Left ventricle myocardium superior (tissue), 1 donor: ENCODE measurements at places on chromosomes 6 and 20. TPM values are rescaled to one million over a fixed set of nuclear protein-coding genes. Genes with fewer than 3 reads are reported as not detected.

DNA sequence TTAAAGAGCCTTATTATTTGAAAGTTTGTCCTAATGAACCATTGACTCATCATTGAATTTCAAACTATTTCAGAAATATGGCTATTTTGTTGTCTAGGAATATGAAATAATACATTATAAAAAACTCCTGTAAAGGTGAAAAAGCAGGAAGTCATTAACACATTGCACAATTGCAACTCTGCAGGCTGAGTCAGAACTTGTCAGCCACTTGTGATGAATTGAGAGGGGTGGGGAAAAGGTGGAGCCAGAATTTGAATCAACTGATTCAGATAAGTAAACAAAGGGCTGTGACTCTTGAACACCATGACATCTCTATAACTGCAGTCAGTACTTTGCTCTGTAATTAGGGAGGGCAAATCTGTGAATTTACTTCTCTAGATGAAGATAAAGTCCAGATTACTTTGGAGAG is 6.0 kb downstream of the C6orf141 start:
- no peak for DNase-seq

NFKBIL1 gene
- 12.7 TPM for total RNA-seq

DNA sequence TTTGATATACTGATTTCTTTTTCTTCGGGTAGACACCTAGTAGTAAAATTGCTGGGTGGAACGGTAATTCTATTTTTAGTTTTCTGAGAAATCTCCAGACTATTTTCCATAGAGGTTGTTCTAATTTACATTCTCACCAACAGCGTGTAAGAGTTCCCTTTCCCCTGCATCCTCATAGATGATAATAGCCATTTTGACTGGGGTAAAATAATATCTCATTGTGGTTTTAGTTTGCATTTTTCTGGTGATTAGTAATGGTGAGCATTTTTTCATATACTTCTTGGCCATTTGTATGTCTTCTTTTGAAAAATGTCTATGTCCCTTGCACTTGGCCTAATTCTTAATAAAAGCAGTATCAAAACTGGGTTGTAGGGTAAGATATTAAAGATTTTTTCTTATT is 148.9 kb upstream of the SIM1 start:
- DNase-seq, result no peak

EEF1A2 gene
- 1,346 TPM for total RNA-seq

SRF gene
- 78.7 TPM for total RNA-seq

- no peak for DNase-seq
Measured at GRCh38 chr6:77458421-77458820, 4.9 kb downstream of the HTR1B start.

GRCh38 chr6:157806856-157807215 is 16.2 kb upstream of the SNX9 start:
- no peak for DNase-seq

DNA sequence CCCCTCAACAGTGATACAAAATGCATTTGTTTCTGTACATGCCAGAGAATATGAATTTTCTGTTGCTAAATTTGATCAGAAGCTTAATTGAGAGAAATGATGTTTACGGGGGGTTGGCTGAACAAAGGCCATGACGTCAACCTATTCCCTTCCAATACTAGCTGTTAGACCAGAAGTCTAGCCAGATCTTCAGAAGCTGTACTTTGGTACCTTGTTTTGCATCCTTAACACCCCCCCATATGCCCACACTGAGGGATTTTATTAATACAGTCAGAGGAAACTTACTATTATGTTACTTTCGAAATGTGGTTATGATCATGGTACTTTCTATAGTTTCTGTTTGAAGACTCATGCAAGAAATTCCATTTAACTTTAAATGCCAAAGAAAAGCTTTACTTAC is 3.1 kb downstream of the NCOA7 start:
- no peak for DNase-seq

DNA sequence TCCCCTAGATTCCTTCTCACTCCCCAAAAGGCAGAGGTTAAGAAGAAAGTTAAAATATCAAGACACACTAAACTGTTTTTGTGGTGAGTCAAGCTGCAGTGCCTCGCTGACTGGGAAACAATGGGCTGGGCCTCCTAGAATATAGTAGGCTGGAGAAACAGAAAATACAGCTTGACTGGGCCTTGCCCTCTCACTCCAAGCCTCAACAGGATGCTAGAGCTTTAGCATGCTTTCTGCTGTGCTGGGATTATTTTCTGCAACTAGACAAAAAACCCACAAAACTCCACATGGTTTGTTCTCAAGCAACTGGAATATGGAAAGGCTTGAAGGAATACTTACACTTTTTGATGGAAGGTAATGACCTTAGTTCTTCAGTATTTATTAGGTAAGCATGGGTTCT is 27.9 kb downstream of the FOXO3 start:
- no peak for DNase-seq

KHDRBS2 gene
- not detected for total RNA-seq

B3GAT2 gene
- 0.07 TPM for total RNA-seq

DEF6 gene
- 1.8 TPM for total RNA-seq

DNA sequence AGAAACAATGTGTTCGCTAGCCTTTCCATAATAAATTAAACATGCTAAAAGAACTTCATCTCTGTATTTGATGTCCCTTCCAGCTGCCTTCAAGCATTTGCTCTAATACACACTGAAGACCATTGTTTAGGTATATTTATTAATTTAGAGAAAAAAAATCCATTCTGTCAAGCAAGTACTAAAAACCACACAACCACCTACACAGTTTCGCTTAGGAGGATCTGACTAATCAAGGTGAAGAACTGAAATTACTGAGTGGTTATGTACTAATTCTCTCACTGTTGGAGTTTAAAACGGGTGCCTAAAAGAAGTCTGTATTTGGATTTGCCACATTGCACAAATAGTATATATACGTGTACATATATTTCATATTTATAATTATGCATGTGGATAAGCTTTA is 58.9 kb downstream of the GMDS start:
- no peak for DNase-seq

SEMG1 gene
- total RNA-seq, result not detected

GRCh38 chr6:123830120-123830519 is 26.5 kb downstream of the NKAIN2 start:
- DNase-seq, result no peak

CRISP2 gene
- total RNA-seq, result not detected

- DNase-seq, result peak; percentile 84
Measured at GRCh38 chr6:29628419-29629281, 4.3 kb downstream of the GABBR1 start.

SFTA2 gene
- total RNA-seq, result not detected

DNA sequence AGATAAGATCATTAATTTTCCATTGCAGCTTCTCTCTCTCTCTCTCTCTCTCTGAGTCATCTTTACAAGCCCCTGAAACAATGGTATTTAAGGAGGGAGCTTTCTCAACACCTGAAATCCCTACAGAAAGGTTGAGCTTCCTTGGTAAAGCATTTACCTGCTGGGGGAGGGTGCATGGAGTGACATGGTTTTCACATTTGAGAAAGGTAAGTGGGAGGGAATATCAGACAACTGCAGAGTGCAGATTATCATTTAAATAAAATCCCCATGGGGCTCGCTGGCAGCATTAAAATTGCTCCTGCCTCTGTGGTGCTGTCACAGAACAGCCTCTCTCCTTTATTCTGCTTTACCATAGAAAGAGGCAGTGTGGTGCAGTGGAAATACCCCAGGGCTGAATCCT is 10.3 kb upstream of the PDYN start:
- DNase-seq, result no peak

OGFR gene
- total RNA-seq, result 21.0 TPM

DNA sequence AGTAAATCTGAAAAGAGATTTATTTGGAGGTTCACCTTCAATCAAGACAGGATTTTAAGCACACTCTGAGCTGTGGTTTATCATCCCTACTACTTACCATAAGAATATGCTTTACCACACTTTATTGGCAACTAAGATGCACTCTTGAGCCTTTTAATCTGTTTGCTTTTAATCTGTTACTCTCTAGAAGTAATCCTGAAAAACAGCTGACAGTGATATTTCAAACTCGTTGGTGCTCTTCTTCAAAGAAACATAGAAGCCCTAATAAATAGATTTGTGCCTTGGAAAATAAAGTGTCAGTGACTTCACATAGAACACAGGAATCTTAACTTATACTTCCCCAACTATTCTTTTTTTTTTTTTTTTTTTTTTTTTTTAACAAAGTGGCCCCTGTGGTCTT is 102.9 kb downstream of the HIVEP1 start:
- no peak for DNase-seq

GRCh38 chr20:11350126-11351005 is 567.3 kb upstream of the BTBD3 start:
- DNase-seq, result no peak

GRCh38 chr6:6766230-6766905 is 177.8 kb downstream of the LY86 start:
- DNase-seq, result no peak

- peak; percentile 66 for DNase-seq
Measured at GRCh38 chr6:37698264-37699137, 818 bp upstream of the MDGA1 start.

GRCh38 chr6:56759521-56759920 is 116.8 kb upstream of the DST start:
- no peak for DNase-seq

DNA sequence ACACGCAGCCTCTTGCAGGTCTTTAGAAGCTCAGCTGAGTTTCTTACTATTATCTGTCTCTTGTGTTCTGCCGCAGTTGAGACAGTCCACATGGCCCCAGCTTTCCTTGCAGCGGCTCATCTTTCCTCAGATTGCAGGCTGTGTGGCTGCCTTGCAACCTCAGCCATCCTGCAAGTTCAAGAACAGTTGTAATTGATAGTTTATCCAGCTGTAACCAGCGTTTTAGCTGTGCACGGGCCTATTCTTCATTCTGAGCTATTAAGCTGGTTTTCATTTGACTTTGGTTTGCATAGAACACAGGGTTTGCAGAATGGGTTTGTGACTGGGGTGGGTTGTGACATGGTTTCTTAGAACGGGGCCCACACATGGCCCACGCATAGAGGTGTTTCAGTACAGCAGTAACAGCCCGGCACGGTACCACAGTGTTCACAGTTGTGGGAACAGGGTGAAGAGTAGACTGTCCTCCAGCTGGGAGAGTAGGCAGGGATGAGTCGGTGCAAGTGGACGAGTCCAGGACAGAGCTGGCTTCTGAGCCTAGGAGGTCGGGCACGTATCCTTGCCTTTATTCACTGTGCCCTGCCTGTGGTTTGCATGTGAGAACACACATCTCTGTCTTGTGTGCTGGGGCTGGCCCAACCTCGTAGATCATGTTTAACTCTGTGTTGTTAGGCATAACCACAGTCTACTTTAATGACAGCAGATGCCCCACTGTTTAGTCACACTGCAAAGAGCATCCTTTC is 89.2 kb downstream of the RPP40 start:
- no peak for DNase-seq

TMEM30A gene
- total RNA-seq, result 43.9 TPM

EFCAB8 gene
- not detected for total RNA-seq

DNA sequence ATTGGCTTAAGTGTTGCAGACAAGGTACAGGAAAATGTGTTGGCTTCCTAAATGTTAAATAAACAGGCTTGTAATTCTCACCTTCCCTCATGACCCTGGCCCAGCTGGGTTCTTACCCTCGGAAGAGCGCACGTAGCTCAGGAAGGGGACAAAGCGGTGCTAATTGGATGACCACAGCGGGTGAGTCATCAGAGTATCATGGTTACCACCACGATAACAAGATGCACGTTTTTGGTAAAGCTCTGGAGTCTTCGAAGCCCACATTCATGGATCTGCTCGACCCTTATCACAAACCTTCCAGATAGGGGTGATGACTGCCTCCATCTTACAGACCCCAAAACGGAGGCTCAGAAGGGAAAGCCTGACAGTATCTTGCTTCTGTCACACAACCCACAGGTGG is 32.8 kb downstream of the APCDD1L start:
- DNase-seq, result no peak

HLA-DPA1 gene
- 37.7 TPM for total RNA-seq

GRCh38 chr6:24755279-24755678 is 19.5 kb upstream of the GMNN start:
- DNase-seq, result no peak

DNA sequence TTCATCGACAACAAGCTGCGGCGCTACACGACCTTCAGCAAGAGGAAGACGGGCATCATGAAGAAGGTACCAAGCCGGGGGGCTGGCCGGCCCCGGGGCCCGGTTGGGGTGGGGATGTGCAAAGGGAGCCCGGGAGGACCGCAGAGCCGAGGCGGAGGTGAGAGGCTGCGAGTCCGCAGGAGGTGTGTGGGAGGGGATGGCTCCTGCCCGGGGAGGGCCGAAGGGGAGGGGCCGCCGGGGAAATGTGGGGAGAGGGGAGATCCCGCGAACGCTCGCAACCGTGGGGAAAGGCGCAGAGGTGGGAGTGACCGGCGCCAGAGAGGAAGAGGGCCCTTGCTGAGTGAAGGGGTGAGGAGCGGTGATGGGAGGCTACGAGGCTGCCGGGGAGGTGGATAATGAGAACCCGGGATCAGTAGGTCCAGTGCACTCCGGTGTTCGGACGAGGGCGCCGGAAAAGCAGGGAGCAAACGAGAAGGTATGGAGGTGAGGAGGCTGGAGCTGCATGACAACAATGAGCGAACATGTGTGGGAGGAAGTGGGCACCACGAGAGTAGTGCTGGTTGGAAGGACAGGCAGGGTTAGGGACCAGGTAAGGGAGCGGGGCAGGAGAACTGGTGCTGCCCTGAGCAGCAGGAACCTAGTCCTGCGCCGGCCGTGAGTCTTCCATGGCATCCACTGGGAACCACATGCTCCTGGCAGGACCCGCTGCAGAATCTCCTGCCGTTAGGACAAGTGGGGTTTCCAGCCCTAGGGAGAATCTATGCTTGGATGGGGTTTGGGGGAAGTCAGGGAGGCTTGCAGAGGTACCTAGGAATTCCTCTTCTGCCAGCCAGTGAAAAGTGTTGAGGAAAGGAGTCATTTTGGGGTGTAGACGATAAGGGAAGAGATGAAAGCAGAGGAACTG is 1.3 kb downstream of the SRF start:
- peak; percentile 60 for DNase-seq

GRIK2 gene
- 2.3 TPM for total RNA-seq

MYCT1 gene
- 15.3 TPM for total RNA-seq

ADAT2 gene
- 1.9 TPM for total RNA-seq

HSPA12B gene
- total RNA-seq, result 16.2 TPM

DNA sequence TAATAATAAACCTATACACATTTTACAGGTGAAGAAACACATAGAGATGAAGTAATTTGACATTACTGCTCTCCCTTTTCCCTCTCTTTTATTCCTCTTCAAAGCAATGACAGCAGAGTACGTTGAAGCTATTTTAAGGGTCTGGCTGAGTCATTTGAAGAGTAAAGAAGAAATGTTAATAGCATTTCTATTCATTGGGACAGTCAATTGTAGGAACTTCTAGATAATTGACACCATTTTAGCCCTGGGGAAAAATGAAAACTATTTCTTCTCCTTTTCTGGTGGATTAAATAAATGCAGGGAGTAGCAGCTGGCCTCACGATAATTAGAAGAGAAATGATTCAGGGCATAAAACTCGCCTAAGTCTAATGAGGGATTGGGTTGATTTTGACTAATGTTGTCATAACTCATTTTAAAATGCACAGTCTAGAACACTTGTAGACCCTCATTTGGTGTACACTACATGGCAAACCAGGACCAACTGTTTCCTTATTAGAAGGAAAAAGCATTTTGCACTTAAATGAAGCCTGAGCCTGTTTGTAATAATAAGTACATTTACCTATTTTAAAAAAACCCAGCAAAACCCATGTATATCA is 48.1 kb downstream of the RIPOR2 start:
- no peak for DNase-seq

GRCh38 chr6:12289933-12290820 is at the start of gene EDN1:
Gene EDN1 (plus strand): TSS chr6:12290361. CDS start chr6:12290630, 269 bp downstream.
- DNase-seq, result peak; percentile 83
